ENCODE measurements at places on chromosomes 16 and 17.

DNA sequence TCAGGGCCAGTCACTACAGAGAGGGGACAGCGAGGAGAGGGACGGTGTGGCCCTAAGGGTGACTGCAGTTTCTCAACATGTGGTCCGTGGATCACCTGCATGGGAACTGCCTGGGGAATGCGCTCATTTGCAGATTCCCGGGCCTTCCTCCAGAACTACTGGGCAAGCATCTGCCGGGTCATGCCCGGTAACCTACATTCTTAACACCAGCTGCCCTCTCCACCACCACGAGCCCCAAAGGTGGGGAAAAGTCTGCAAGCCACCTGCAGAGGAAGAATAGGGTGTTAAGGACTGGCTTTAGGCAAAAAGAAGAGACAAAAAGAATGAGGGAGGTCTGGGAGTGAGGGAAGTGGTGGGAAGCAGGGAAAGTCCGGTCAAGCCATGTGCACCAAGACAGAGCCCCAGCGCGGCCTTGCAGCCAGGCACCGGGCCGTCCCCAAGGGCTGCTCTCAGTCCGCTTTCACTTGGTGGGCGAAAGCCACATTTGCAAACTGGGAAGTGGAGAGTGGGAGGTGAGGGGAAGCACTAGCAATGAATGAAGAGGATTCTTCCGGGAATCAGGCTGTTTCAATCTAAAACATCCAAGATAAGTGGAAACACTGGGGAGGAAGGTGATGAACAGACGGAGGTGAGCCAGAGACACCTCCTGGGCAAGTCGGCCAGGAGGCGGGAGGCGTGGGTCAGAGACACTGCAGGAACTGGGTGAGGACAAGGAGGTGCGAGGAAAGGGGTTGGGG lies 70.3 kb downstream of the N4BP1 start:
- no peak for DNase-seq

- no peak for DNase-seq
These were observed 48.7 kb downstream of the GPRC5B start for GRCh38 chr16:19835968-19836421.

DNA sequence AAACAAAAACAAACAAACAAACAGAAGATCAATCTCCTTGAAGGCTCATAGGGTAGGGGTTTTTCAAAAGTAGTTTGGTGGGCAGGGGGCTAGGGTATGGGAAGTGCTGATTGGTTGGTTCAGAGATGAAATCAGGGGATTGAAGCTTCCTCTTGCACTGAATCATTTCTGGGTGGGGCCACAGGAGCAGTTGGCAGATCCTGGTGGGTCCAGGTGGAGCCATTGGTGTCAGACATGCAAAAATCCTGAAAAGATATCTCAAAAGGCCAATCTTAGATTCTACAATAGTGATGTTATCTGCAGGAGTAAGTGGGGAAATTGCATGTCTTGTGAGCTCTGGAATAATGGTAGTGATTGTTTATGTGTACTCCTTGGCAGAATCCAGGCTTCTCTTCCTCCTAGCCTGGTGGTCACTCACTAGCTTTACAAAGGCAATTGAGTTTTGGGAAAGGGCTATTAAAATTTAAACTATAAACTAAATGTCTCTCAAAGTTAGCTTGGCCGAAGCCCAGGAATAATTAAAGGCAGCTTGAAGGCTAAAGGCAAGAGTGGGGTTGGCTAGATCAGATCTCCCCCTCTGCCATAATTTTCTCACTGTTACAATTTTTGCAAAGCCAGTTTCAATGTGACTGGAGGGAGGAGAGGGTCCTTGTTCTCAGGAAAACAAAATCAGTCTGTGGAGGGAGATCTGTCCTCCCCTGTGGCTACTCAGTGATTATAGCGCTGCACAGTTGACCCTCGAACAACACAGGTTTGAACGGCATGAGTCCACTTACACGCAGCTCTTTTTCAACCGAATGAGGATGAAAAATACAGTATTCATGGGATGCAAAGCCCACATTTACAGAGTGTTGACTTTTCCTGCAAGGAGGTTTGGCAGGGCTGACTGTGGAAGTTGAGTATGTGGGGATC lies 45.2 kb downstream of the RNF112 start:
- DNase-seq, result no peak

DNA sequence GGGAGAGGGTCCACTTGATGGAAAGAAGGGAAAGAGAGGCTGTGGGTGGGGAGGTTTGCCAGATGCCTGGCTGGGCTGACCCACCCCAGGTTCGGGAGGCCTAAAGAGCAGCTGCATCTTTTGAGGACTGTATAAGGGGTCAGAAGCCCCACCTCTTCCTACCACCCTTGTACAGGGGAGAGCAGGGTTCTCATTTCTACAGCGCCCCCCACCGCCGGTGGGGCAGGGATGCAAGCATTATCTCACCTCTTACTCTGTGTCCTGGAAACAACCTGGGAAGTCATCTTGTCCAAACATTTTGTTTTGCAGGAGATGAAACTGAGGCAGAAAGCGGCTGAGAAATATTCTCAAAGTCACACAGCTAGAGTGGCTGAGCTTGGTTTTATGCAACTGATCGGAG lies 22.5 kb upstream of the CCDC182 start:
- no peak for DNase-seq

- no peak for DNase-seq
These were observed 62.9 kb downstream of the SMURF2 start for GRCh38 chr17:64599187-64599676.

GRCh38 chr16:80733407-80733806 lies 71.0 kb downstream of the CDYL2 start:
- DNase-seq, result no peak

DNA sequence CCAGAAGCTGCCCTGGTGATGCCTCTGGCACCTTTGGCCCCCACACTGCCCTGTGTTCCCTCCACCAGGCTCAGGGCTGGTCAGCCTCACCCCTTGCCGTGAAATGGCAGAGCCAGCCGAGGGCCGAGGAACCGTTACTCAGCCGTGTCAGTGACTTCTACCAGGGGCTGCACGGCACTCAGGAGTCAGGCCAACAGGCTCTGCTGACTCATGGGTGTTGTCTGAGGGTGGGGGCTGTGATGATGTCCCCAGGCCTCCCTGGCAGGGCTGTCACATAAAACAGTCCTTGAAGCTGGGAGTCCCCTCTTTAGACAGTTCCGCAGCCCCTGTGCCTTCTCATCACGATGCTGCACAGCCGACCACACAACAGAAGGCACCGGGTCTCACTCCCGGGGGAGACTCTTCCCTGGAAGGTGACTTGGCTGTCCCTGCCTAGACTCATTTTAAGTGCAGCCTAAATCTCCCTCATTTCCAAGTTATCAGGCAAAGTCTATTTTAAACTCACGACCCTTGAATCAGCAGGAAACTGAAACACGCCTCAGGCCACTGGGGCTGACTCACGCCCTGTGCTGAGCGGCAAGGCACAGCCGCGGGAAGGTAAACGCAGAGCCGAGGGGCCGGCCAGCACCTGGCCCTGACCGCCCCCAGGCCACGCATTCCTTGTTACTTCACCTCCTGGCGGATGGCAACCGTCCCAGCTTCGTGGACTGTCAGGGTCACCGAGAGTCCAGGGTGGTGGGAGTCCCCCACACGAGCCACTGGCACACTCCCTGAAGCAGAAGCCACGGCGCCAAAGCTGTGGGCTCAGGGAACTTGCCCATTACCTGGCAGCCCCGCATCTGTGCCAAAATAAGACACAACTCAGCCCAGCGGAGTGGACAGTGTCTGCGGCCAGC lies 102.6 kb downstream of the ZNF778 start:
- no peak for DNase-seq

GRCh38 chr16:87203060-87203656 lies 114.0 kb downstream of the C16orf95 start:
- DNase-seq, result peak; percentile 43

- no peak for DNase-seq
These were observed 17.4 kb downstream of the CSF3 start for GRCh38 chr17:40032322-40033320.

GRCh38 chr16:2955438-2955778 lies 8.7 kb upstream of the KREMEN2 start:
- no peak for DNase-seq

GRCh38 chr17:72145962-72146361 lies 25.1 kb downstream of the SOX9 start:
- DNase-seq, result no peak

- DNase-seq, result no peak
These were observed 90.6 kb downstream of the USP22 start for GRCh38 chr17:20952183-20952582.

DNA sequence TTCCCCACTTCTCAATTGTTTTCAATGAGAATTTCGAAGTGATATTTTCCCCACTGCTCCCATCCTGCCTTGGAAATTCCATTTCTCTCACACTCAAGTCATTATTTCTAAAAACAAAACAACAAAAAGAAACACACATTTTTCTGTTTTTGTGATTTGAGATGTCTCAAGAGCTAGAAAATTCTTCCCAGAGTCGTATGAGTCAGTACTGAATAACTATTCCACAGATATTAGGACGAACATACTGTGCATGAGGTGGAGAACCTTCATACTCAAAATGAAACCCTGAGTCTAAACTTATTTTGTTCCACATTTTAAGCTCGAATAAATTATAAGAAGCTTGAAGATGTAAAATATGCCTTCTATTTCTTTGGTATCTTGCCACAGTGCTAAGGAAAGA lies 204.6 kb downstream of the SLC39A11 start:
- DNase-seq, result no peak

GRCh38 chr17:57880086-57880456 lies 30.2 kb upstream of the MRPS23 start:
- no peak for DNase-seq
